OCI-LY7 (cell line): ENCODE measurements at places on chromosomes 7 and 10.

DNA sequence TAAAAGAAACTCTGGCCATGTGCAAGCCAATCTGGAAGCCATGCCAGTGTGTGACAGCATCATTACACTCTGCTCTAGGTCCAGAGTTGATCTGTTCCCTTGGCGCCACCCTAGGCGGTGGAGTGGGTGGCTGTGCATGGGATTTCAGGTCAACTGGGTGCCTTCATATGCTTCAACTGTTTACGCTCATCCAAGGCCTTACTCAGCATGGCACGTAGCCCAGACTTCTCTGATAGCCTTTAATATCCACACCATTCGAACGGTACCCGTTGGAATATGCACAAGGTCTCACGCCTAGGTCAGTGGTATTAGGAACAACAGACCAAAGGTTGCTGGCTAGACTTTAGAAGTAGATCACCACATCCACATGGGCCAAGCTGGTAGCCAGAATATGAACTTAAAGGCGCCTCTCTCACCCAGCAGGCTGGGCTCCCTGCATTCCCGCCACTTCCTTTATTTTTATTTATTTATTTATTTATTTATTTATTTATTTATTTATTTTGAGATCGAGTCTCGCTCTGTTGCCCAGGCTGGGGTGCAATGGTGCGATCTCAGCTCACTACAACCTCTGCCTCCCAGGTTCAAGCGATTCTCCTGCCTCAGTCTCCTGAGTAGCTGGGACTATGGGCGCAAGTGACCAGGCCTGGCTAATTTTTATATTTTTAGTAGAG lies 18.7 kb upstream of the ACHE start:
- DNase-seq: no peak

- DNase-seq: no peak
Measured at GRCh38 chr10:58648131-58648530, 135.5 kb downstream of the BICC1 start.

DNA sequence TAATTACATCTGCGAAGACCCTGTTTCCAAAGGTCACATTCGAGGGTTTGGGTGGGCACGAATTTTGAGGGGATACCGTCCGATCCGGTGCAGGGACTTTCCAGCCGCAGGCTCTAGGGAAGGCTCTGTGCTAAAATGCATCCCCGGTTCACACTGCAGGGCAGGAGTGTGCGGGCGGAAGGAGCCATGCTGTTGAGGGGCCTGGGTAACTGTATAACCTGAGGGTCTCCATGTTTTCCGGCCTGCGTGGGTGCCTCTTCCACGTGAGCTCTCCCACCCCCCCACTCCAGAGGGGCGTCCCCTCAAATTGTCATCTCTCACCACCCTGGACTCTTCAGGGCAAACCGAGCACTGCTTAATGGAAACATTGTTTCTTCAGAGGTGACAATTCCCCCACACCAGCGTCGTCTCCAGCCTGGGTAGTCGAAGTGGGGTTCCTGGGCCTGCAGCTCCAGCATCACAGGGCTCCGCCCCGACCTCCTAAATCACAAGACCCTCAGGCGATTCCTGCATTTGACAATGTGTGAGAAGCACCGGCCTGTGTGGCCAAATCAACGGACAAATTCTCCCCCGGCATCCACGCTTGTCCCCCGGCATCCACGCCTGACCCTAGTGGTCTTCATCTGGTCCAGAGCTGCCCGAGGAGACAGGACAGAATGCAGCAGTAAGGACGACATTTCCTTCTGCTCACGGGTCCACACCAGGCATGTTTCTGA lies 51.2 kb downstream of the FOXL3 start:
- DNase-seq: no peak

DNA sequence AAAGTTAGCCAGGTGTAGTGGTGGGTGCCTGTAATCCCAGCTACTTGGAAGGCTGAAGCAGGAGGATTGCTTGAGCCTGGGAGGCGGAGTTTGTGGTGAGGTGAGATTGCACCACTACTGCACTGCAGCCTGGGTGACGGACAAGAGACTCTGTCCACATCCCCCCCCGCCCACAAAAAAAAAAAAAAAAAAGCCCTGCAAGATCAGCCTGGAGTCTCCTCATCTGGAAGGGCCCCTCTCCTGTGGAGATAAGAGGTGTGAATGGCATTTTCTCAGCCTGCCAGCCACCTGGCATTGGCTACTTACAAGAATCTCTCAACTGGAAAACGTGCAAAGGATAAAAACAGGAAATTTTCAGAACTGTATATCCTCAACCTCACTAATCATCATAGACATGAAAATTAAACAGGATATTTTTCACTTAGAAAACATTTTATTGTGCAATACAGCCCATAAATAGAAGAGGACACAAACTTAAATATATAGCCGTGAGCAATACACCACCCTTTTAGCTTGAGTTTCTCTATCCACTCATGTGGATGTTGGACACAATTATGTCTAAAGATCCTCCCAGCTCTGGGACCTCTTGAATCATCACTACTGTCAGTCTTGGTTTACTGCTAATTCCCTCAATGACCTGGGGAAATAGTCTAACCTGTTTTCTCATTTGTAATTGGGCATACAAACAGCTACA lies 11.3 kb upstream of the TSPAN15 start:
- DNase-seq: no peak

DNA sequence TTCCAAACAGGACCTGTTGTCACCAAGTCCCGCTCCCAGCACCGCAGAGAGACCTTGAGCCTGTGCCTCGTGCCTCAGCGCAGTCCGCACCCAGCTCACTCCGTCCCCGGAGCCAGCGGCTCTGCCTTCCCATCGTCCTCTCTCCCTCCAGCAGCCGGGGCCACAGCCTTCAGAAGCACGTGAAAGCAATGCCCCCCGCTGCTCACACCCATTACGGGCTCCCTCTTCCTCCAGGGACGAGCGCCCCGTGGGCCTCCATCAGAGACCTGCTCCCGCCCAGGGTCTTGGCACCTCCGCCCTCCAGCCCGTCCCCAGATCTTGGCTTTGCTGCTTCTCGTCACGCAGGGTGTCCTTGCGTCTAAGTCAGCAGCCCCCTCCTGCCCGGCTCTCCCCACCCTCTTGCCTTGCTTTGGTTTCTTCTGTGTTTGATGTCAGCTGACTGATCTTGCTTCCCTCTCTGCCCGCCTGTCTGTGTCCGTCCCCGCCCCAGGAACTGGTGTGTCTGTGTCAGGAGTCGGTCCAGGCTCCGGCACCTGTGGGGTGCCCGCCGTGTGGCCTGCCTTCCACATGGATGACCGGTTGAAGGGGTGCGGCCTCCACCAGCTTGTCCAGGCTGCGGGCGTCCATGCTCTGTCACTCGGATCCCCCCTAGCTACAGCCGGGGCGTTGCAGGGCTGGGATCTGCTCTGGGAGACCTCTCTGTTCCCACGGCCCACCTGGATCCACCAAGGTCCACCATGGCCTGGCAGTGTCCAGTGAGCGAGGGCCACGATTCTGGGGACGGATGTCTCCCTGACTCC lies 61.9 kb downstream of the FOXL3 start:
- no peak for DNase-seq

- no peak for DNase-seq
Measured at GRCh38 chr7:17983221-17984062, 43.1 kb upstream of the SNX13 start.

DNA sequence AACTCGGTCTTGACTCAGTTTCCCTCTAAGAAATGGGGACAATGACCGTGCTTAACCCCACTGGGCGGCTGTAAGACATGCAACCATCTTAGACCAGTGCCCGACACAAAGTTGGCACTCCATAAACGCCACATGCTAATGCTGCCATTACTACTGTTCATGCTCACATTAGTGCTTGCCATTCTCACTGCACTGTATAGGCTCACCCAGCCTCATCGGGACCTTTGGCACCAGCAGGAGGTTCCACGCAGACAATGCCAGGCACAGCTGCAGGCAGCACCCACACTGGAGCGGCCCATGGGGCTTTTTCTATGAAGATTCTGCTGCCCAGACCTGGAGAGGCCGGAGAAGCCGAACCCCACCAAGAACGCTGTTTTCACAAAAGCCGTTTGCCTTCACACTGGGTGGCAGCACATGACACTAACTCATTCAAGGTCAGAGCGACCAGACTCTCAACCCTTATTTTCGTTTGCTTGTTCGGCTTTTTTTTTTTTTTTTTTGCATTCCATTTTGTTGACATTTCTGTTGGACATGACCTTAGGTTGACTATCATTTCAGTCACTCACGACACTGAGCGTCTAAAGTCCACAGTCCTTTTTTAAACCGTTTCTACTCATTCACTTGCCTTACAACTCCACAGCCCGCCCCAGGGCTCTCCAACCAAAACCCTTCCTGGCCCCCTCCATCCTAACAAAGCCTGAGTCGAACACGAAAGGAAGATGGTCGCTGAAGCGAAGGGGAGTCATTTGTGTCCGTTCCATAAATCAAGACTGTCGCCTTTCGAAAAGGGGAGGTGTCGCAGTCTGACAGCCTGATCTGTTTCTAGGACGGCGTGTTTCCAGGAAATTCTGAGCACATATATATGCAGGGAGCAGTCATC lies 124.4 kb upstream of the RNF32 start:
- DNase-seq: no peak

DNA sequence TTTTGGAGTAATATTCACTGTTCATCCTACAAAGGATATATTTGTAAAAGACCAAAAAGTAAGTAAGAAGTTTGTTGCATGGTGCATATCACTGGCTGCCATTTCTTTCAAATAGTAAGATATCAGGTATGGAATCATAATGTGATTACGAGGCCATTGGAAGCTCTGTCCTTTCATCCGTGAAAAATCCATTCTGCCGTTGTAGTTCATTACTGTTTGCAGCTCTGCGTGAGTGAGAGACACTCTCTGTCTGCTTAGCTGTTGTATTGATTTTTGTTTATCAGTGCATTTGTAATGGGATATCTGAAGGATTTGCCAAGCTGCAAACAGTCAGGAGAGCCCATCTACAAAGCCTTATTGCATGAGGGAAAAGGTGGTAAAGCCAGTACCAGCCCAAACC lies 44.1 kb upstream of the SLC39A12 start:
- no peak for DNase-seq

DNA sequence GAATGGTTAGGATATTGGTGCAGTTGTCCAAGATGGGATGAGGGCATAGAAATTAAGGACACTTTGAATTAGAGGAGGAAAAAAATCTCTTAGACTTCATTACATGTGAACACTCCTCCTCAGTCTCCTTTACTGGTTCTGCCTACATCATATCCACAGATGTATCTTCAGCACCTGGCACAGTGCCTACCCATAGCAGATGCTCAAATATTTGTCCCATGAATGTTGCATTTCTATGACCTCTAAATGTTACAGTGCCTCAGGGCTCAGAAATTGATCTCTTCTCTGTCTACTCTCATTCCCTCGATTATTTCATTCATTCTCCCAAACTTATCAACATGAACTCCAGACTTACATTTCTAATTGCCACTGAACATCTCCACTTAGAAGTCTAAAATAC lies 17.1 kb downstream of the CNNM1 start:
- no peak for DNase-seq

- no peak for DNase-seq
Measured at GRCh38 chr7:105136221-105136620, 122.2 kb downstream of the KMT2E start.

- DNase-seq: no peak
Measured at GRCh38 chr7:103751311-103751880, 238.1 kb downstream of the RELN start.

GRCh38 chr10:93542358-93542791 lies 24.1 kb upstream of the FFAR4 start:
- no peak for DNase-seq

- DNase-seq: no peak
Measured at GRCh38 chr7:127675721-127676120, 23.7 kb downstream of the SND1 start.

- no peak for DNase-seq
Measured at GRCh38 chr10:58300676-58301075, 31.7 kb downstream of the CISD1 start.

- DNase-seq: peak; percentile 96
Measured at GRCh38 chr10:123402656-123403055, 248.5 kb downstream of the BUB3 start.

- DNase-seq: no peak
Measured at GRCh38 chr10:103765168-103765567, 90.2 kb downstream of the SH3PXD2A start.

DNA sequence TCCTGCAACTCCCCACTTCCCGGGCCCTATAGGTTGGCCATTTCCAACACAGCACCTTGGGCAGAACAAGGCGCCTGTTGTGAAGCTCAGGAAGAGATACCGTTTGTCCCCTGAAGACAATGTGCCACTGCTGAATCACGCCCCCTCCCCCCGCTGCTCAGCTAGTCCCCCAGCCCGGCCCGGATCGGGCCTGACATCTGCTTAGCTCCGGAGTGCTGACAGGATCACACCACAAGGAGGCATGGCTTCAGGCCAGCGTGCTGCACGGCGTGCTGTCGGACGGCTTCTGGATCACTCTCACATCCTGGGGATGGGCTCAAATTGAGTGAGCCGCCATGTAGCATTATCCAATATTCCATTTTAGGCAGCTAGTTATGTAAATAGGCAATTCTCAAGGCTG lies 62.1 kb upstream of the EFCAB10 start:
- DNase-seq: no peak

DNA sequence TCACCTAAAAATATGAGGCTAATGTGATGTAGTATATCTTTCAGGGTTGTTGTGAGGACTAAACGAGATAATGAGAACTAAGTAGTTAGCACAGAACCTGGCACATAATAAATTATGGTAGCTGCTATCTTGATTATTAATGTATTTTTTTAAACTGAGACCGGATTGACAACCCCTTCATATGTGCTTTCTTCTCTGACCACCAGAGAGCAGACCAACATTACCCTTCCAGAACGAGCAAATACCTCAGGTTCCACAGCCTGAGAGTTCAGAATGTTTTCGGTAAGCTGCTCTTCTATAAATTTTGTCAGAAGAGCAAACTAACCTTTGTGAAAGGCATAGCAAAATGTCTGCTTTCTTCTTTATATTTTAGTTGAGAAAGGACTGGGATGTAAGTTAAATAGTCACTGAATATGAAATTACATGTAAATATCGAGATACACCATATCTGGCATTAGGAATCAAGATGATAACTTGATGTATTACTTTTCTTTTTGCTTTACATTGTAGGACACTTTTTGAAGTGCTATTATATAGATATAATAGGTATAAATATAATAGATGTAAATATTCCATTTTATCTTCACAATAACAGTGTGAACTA lies 13.6 kb upstream of the BPGM start:
- peak; percentile 61 for DNase-seq

GRCh38 chr10:18565006-18565405 lies 86.4 kb downstream of the NSUN6 start:
- DNase-seq: no peak

- DNase-seq: no peak
Measured at GRCh38 chr10:24889639-24890038, 62.8 kb downstream of the PRTFDC1 start.

- no peak for DNase-seq
Measured at GRCh38 chr7:85522070-85522469, 335.2 kb upstream of the SEMA3D start.

- no peak for DNase-seq
Measured at GRCh38 chr7:19772841-19773760, at the start of gene TMEM196. Gene TMEM196 (minus strand): TSS chr7:19773617. CDS start chr7:19772696, 921 bp downstream.

DNA sequence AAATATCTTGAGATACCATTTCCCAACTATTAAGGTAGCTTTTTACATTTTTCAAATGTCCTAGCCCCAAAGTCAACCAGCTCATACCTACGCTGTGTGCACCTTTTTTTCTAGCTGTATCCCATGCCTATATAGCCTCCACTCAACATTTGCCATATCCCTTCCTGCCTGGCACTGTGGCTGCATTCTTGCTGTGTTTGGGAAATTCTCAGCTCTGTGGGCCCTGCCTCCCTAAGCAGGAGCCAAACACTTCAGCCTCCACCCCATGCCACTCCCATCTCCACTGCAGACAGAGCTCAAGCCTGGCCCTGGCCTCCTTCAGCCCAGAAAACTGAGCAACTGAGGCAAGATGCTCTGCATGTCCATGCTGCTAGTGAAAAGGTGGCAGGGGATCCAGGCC lies 141.3 kb downstream of the RAB11FIP2 start:
- no peak for DNase-seq

- no peak for DNase-seq
Measured at GRCh38 chr10:120719333-120719732, 131.8 kb upstream of the WDR11 start.
